Amniotic epithelial cell (primary cell): ENCODE measurements at places on chromosomes 2 and 18.

- DNase-seq: peak; percentile 84
These were observed 31.9 kb downstream of the EFEMP1 start for GRCh38 chr2:55891671-55892094.

DNA sequence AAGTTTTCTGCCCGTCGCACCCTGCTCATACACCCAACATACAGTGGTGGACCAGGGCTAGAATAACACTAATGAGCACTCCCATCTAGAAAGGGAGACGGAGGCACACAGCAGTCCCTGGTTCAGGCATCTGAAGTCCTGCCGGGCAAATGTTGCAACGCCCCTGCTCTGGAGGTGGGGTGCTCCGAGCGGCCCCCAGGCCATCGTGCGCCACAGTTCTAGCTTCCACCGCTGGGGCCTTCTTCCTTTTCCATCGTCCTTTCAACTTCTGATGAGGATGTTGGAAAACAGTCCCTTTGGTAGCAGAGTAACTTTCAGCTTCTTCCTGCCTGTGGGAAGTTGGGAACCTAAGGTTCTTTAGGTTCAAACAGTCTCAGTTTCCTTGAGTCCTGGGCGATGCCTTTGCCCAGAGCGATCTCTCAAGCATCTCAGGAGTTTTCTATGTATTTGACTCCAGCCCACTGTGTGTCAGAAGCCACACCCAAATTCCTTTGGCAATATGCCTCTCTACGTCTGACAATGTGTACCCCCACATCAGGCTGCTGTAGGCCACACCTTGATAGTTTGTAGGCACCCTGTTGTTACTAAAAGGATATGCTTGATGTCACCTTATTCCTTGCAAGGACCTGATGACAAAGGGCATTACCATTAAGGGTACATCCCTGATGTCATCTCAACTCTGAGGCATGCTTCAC is 258.8 kb downstream of the GLI2 start:
- DNase-seq: no peak

DNA sequence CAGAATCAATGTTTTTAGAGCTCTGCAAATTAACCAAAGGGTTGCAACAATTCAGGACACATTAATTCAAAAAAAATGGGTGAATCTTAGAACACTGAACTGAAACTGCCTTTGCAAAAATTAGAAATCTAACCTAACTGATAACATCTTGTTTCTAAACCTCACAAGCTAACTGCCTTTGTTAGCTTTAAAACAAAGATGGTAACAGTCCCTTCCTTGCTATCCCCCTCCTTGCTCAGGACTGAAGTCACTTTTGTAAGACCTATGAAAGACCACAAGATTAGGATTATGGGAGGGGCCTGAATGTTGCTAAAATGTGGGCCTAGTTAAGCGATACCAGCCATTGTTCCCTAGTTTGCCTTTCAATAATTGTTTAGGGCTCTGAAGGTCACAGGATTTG is 44.9 kb upstream of the LONRF2 start:
- DNase-seq: no peak

DNA sequence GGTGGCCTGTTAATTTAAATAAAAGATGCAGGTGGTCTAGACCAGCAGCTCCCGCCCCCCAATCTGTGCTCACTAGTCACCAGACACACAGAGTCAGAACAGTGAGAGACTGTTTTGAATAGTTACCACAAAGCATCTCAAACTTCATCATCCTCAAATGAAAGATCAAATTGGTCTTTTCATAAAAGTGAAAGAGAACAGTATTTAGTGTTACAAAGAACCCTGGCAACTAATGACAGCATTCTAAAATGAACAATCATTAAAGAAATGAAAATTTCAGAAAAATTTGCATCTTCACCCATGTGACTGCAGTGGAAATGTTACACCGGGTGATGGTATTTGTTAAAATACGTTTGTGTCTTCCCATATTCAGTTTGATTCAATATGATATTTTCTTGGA is 65.5 kb upstream of the PMAIP1 start:
- no peak for DNase-seq

GRCh38 chr2:108853421-108853820 is 66.8 kb downstream of the CCDC138 start:
- peak; percentile 88 for DNase-seq
